ENCODE measurements at places on chromosomes 11 and 22.
A peak's percentile ranks its signal among the peaks of the same experiment; 100 is the strongest.

GRCh38 chr22:39475902-39476301, 19.1 kb downstream of the MGAT3 start:
- DNase-seq, result no peak

GRCh38 chr11:115552151-115552772, 48.0 kb upstream of the CADM1 start:
- no peak for DNase-seq

- no peak for DNase-seq
Measured at GRCh38 chr11:131893103-131893890, 522.9 kb downstream of the NTM start.

DNA sequence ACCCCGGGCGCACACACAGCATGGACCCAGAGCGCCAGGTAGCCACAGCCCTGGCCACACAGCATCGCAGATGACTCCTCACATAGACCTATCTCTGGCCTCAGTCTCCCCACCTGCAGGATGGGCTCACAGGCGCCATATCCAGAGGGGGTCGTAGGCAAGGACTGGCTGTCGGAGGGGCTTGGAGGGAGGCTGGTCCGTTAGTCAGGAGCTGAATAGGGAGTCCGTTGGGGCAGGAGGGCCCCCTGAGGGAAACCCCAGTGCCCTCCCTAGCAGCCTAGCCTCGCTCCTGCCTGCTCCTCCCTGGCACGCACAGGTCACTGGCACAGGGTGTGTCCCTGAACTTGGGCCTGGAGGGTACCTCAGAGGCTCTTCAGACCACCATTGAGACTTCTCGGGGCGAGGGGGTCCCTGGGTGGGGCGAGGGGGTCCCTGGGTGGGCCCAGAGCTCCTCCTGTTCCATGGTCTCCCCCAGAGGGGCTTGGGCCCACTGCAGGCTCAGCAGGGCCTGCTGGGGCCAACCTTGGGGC, 2.0 kb downstream of the PLXNB2 start:
- no peak for DNase-seq

GRCh38 chr22:50600967-50601668, 525 bp downstream of the MAPK8IP2 start:
- DNase-seq, result no peak

DNA sequence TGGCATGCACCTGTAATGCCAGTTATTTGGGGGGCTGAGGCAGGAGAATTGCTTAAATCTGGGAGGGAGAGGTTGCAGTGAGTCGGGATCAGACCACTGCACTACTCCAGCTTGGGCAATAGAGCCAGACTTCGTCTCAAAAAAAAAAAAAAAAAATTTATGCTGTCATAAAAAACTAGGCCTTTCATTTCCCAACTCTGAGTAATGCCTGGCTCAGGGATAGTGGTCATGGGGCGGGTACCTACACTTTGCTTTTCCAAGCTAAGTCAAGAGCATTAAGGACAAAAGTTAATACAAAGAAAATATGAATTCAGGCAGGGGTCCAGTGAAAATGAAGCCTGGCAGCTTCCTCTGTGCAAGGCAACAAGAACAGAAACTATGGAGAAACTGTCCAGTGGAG, 16.3 kb downstream of the CPSF7 start:
- no peak for DNase-seq

DNA sequence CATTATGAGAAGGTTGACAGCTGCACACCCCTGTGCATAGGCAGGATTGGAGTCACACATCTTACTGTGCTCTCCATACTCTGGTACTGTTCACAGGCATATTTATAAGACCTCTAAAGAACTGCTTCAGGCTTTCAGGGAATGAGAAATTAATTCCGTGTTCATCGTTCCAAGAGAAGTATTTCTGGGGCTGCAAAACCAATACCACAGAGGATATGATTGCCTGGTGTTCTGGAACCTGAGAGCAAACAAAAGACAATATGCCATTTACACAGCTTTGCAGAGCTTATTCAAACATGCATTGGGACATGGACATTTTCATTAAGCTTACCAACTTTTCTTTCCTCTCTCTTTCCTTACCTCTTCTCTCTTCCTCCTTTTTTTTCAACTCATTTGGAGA, 388.7 kb downstream of the NTM start:
- DNase-seq, result no peak

DNA sequence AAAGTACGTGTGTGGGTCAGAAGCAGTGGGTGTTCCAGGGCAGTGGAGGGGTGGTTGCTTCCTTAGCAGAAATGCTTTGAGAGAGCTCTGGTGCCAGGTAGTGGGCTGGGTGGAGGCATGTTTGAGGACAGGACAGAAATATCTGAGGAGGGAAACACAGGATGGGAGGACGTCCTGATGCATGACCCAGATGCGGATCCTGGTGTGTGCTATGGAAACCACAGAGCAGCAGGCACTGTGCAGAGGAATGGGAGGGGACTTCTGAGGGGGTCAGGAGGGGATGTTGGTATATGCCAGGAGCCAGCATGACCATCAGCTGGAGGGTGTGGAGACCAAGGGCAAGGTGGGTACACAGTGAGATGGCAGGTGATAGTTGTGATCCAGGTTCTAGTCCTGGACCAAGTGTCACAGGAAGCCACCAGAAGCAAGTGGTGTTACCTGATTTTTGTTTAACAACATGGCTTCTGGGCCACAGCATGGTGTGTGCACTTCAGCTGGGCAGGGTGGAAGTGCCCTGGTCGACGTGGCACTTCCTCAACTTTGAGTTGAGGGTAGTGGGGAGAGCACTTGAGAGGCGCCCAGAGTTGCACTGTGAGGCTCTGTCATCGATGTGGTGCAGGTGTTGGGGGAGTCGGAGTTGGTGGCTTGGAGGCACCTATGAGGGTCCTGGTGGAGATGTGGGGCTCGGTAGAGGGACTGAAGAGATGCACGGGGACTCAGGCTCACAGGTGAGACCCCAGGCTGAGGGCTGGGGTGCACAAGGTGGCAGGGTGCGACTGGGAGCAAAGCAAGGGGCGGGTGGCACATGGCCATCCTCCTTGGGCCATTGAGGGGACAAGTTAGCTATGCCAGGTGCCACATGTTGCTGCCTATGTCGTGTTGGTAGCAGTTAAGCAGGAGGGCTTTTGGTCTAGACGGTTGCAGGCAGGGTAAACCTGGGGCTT, 7.5 kb downstream of the DGCR8 start:
- DNase-seq, result no peak

DNA sequence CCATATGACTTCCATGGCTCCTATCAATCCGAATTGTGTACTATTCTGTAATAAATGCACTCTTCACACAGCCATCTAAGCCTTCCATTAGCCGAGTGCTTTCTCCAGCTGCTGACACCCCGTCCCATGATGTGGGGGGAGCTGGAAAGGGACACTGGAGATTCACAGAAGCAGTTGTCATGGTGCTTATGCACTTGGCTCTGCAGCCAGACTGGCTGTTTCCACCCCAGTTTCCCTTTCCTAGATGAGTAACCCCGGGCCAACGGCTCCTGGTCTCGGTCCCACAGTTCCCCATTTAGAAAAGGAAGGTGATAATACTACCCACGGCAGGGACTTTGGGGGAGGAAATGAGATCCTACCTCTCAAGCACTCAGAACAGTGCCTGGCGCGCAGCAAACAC, 244.9 kb upstream of the SYN3 start:
- DNase-seq, result no peak

DNA sequence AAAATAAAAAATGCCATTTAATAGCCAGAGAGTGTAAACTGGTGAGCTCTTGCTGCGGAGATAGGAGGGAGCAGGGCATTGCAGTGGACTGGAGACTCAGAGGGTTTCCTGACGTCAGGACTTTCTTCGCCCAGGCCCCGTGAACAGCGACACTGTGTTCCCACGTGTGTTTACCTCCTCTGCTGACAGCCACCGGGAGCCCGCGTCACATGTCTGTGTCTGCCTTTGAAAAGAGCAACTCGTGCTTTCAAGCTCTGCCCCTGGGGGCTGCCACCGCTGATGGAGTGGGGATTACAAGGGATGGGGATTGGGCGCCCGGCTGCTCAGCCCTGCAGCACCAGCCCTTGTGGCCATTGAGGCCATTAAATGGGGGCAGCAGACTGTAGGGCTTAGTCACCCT, 3.3 kb downstream of the TANGO2 start:
- no peak for DNase-seq

GRCh38 chr11:91906871-91907624, 317.6 kb upstream of the FAT3 start:
- DNase-seq, result no peak

- DNase-seq, result no peak
Measured at GRCh38 chr11:94032725-94033124, 11.6 kb downstream of the HEPHL1 start.

- DNase-seq, result no peak
Measured at GRCh38 chr22:21449531-21450319, 17.5 kb upstream of the TMEM191C start.

GRCh38 chr11:64566915-64567891, 23.8 kb upstream of the SLC22A12 start:
- DNase-seq, result no peak

DNA sequence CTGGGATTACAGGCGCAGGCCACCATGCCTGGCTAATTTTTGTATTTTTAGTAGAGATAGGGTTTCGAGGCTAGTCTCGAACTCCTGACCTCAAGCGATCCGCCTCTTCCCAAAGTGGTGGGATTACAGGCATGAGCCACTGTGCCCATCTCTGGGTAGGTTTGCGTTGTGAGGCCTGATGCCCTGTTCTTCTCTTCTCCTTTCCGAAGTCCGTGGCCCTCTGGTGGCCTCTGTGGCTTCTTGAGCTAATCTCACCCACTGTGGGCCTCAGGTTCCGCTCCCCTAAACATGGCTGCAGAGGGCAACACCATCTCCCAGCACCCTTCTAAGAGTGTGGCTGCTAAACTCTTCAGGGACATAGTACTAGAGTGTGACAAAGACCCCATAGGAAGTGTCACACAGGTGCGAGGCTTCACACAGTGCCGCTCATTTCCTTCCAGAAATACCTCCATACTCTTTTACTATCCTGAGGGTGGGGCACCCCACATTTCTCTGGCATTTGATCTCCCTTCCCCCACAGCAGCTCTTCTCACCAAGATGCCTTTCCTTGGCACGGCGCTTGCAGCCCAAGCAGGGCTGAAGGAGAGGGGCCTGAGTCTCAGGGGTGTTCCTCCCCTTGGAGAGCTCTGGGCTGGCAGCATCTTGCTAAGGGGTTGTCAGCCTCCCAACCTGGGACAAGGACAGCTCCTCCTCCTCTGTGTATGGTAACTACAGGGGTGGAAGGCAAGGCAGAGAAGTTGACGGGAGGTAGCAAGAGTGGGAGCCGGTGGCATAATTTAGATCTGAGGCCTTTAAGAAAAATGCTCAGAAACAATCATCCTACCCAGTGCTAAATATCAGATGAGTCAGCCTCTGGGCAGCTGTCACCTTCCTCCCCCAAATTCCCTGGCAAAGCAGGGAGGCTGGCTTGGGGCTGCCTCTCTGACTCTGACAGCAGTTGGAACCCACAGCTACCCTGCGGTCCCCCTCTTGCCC, 6.1 kb downstream of the THY1 start:
- no peak for DNase-seq

DNA sequence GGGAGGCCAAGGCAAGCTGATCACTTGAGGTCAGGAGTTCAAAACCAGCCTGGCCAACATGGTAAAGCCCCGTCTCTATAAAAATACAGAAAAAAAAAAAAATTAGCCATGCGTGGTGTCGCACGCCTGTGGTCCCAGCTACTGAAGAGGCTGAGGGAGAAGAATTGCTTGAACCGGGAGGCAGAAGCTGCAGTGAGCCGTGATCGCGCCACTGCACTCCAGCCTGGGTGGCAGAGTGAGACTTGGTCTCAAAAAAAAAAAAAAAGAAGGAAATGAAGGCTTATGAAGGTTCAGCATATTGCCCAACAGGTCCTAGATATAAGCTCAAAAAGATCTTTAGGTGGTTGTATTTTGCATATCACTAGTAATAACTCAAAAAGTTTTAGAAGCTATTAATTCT, 10.2 kb downstream of the ATL3 start:
- no peak for DNase-seq

DNA sequence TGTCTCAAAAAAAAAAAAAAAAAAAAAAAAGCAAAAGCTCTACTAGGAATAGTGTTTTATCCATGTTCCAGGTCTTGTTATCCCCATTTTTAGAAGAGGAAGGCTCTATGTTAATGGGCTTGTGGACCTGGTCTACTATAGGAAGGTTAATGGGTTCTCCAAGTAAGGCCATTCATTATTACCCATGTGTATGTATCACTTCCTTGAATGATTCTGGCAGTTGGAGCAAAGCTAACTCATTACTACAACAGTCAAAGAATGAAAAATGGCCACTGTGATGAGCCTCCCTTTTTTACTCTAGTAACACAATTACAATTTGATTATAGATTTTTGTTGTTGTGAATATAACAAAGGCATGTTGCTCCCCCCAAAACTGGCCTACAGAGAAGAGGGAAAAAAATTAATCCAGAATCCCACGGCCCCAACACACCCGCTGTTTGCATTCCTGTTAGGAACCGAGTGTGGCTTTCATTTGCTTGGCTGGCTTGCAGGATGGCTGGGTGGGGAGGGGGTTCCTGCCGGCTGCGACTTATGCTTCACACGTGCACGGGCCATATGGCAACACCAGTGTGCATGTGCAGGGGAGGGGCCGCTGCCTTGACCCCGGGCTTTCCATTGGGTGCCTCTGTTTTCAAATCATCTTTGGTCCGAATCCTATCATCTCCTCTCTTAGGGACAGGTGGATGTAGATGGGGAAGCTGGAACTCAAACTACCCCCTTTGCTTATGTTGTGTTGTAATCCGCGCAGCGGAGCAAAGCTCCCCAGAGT, 148.8 kb downstream of the HIPK3 start:
- no peak for DNase-seq

- DNase-seq, result no peak
Measured at GRCh38 chr11:17423533-17424310, 35.3 kb upstream of the KCNJ11 start.

- DNase-seq, result peak; percentile 71
Measured at GRCh38 chr11:1771700-1772099, 8.0 kb upstream of the CTSD start.

DNA sequence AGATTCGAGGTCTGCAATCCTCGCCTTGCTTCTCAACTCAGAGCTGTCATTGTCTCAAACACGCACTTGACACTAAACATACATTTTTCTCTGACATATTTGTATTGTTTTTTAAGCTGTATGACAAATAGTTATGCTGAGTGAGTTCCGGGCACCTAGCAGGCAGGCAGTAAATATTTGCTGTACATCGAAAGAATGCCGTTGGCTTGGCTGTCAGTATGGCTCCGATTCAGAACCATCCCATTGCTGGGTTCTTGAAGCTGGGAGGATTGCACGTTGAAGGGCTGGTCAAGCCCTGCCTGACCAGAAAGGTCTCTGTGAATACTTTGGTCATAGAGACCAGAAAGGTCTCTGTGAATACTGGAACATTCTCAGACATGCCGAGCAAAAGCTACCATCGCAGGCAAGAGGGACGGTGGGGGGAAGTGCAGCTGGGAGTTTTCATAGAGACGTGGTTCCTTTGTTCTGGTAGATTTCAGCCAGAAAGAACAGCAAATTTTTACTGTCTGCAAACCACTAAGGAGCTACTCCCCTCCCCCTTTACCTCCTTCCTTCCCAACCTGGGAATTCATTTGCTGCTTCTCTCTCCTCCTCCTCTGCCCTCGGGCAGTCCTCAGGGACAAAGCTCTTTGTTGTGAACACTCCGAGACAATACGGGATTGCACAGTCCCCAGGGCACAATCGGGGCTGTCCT, 202.2 kb upstream of the SORL1-AS1 start:
- no peak for DNase-seq
